Kidney glomerular epithelial cell (primary cell): ENCODE measurements at places on chromosomes 4 and X.

DNA sequence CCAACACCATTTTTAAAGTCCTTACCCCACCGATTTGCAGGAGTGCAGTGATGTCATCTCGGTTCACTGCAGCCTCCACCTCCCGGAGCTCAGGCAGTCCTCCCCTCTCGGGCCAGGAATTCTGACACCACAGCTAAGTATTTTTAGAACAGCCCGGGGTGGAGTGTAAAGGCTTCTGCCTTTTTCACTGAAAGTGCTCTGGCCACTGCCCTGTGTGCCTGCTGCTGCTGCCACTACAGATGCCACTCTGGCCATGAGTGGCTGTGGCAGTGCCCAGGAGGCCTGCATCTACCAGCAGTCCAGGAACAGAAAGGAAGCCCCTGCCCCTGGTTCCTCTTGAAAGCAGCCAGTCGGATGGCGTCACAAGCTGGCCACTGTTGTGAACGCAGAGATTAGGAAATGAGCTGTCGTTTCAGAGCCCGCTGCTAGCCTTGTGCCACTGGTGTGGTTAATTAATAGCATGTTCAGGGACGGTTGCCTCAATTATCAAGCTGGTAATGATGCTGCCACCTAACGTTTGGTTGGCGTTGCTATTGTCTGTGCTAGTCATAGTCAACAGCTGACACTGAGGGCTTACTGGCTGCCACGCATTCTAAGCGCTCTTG is 23.6 kb upstream of the TBC1D14 start:
- DNase-seq = peak; percentile 69

DNA sequence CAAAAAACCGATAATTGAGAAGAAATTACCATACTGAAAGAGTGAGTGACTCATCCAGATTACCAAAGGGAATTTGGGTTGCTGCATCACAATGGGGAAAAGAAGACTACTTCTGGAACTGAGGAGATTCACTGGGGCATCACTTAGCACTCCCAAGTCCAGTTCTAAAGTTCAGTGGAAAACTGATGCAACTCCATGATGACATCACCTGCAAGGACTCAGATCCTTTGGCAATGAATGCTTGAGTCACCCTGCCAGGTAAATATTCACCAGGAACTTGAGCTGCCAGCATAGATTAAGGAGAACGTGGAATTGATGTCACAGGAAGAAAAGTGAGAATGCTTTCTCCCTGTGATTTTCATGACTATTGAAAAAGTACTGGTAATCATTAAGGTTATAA is 32.0 kb upstream of the SMIM10L2A start:
- peak; percentile 59 for DNase-seq

GRCh38 chrX:67524950-67525691 is 18.7 kb upstream of the AR start:
- DNase-seq = no peak

DNA sequence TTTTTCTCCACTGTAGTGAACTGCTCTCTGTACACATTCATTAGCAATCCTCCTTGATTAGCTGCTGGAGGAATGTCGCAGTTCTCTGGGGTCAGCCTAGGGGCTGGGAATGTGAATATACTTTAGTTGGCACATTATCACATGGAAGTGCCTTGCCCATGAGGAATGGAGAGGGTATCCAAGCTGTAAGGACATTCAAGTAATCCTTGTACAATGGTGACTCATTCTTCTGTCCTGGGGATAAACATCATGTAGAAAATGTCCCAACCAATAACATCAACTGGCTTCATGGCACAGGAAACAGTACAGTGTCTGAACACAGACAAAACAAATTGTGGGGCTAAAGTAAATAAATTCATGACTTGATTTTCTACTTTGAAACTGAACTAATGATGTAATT is 147.1 kb downstream of the GLRA2 start:
- no peak for DNase-seq

DNA sequence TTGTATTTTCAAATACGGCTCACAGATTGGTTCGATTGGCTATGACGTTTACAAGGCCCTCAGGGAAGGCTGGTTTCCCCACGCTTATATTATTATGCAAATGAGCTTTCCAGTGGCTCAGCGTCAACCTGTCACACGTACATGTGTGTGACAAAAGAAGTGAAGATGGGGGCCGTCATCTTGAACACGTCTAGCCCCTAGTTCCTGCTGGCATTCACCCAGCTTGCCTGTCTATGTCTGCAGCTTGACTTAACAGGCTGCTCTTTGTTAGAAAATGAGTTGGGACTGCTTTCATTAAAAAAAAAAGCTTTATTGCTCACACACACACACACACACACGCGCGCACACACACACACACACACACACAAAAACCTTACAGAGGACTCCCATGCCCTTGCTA is 283.6 kb upstream of the CTSO start:
- DNase-seq = no peak

DNA sequence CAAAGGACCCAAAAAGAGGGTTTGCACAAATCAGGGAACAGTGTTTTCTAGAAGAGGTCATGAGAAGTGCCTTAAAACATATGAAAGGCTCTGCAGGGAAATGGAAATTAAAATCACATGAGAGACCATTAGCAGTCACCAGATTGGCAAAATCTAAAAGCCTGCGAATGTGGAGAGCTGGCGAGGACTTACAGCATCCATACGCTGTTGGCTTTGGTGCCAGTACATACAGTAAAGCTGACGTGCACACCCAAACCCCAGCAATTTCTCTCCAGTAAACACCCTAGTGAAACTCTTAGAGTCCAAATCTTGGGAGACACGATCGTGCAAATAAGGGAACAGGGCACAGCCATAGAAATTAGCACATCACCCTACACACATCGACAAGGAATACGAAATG is 25.4 kb upstream of the PPP2R2C start:
- no peak for DNase-seq

GRCh38 chr4:118989098-118990080 is 100.7 kb downstream of the SYNPO2 start:
- peak; percentile 76 for DNase-seq

- DNase-seq = no peak
Observed at GRCh38 chr4:78417603-78418002, 134.0 kb upstream of the ANXA3 start.
